ENCODE measurements at places on chromosomes 13 and 19.

DNA sequence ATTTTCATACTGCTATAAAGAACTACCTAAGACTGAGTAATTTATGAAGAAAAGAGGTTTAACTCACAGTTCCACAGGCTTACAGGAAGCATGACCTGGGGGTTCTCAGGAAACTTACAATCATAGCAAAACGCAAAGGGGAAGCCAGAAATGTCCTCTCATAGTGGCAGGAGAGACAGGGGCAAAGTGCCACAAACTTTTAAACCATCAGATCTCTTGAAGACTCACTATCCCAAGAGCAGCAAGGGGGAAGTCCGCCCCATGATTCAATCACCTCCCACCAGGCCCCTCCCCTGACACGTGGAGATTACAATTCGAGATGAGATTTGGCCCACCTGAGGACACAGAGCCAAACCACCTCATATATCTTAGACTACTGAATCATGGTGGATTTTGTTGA lies 198.7 kb downstream of the KCTD12 start:
- no peak for DNase-seq

DNA sequence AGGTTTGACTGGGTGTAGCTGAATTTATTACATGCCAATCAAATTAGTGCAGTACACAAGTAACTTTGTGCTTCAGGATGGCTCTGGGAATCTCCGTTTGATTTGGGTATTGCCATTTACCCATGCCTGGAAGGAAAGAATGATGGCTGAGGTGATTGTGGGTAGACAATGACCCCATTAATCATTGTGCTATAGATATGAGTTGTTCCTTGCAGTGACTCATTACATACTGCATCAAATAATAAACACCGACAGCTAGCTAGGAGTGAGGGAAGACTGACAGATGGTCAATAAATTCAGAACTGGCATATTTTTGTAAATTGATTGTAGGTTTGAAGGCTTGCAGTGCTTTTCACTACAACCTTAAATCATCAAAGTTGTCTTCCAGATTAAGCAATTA lies 1069.5 kb downstream of the DIAPH3 start:
- DNase-seq: no peak

- no peak for DNase-seq
Observed at GRCh38 chr13:41386211-41386610, 71.1 kb upstream of the RGCC start.

DNA sequence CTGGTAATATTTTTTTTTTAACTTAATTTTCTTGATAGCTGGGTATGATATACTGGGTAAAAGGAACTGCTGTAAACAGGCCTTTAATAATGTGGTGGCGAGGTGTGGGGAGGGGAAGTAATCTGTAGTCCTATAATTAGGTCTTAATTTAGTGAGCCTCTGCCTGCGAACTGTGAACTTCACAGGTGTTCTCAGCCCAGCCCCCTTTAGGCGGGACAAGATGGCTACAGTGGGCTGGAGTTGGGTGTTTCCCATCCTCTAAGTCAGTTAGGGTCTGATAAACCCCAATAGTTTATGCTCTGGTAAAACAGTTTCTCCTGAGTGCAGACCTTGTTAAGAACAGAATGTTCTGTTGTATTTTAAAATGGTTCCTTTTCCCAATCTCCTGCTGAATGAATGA lies 97.6 kb upstream of the SERP2 start:
- no peak for DNase-seq

- DNase-seq: no peak
Observed at GRCh38 chr13:19183676-19184075, 2.1 kb upstream of the TUBA3C start.

- DNase-seq: no peak
Observed at GRCh38 chr13:98575904-98576199, 1.1 kb downstream of the STK24 start.

DNA sequence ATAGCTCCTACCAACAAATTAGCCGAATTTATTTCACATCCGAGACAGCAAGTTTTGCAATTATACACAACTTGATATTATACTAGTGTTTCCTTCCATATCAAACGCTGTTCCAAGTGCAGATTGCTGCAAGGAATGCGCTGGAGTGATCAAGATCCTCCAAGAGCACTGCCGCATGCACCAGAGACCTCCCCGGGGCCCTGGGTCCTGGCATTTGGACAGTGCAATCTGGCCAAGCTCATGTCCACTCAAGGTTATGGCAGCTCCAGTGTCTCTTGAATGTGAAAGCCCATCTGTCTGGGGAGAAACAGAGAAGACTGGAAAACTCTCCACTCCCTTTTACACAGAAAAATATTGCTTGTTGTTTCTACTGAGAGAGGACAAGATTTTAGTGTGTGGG lies 111.9 kb downstream of the HSPH1 start:
- no peak for DNase-seq

DNA sequence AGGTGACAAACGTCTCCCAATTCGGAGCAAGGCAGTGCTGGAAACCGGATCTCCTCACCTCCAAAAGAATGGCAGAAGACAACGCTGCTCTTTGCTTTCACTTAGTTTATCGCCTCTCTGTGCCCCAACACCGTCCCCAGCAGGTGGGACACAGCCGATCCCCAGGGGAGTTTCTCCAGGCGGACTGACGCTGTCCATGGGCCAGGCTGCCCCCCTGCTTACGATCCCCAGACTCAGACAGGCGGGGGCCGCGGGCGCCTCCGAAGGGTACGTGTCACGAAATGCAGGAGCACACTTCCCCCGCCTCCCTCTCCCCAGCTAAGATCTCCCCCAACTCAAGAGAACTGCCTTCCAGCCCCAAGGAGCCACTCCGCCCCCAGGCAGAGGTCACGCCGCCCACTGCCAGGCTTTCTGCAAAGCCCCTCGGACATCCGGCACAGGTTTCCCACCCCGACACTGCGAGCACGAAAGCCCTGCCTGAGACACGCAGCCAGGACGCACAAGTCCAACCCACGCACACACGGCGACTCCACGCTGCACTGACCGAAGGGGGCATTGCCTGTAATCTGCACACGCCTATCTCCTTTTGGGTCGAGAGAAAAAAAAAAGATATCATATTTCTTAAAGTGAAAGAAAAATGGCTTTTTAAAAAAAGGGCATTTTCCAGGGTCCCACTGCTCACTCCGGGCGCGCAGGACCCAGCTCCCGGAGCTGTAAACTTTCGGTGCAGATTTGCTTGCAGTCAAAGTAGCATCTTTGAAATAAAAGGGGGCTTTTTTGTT lies 2.0 kb downstream of the SPRY2 start:
- no peak for DNase-seq

DNA sequence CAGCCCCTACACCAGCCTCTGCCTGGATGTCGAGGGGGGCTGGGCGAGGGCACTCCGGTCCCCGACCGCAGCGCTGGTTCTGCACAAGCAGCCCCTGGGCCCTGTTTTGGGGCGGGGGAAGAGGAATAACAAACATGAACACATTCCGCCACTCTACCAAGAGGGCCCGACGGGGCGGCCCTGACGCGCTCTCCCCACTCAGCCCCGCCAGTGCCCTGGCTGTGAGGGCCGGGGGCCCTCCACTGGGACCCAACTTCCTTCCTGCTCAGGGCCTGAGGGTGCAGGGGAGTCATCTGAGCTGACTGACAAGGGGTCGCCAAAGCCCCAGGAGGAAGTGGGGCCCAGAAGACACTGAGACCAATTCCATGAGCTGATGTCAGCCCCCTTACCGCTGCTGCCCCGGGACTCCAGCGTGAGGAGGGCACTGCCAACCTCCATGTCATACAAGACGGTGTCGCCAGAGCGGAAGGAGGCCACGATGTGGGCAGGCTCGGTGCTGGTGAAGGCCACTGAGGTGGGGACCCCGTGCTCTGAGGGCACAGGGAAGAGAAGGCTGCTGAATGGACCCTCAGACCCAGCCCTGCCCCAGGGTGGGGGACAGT lies 5.6 kb upstream of the PRKD2 start:
- DNase-seq: no peak

DNA sequence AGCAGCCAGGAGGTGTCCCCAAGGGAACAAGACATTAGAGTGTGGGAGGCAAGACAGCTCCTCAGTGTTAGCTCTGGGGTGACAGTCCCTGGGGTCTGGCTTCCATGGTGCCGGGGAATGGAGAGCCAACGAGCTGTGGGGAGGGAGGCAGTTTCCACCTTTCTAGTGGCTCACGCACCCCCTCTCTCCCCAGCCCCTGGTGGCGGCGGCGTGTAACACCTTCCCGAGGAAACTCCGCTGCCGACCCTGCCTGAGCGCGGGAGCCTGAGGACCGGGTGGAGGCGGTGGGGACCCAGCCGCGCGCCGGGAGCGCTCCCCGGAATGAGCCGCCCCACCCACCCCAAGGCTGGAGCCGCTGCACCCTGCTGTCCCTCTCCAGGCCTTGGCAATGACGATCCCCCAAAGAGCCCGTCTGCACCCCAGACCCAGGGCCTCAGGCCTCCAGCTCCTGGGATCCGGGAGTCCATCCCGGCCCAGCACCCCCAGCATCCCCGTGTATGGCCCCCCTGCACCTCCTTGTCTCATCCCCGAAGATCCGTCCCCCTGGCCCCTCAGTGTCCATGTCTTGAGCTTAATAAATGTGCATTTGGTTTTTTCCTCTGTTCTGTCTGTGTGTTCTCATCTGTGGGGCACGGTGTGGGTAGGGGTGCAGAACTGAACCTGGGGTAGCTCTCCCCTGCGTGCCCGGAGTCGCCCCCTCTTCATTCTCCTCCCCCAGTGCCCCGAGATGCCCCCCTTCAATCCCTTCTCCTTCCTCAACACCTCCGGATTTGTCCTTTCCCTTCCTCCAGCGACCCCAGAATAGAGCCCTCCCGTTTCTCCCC lies 622 bp upstream of the FXYD5 start:
- peak; percentile 78 for DNase-seq

GRCh38 chr13:66774046-66774445 lies 456.1 kb downstream of the PCDH9 start:
- no peak for DNase-seq

GRCh38 chr19:40702337-40703012 lies 12.0 kb upstream of the NUMBL start:
- no peak for DNase-seq

GRCh38 chr19:16234552-16235445 lies 37.1 kb downstream of the AP1M1 start:
- DNase-seq: no peak

GRCh38 chr19:13841086-13841961 lies 35.6 kb upstream of the NANOS3 start:
- DNase-seq: no peak

- no peak for DNase-seq
Observed at GRCh38 chr13:48939728-48940127, 36.0 kb upstream of the FNDC3A start.

DNA sequence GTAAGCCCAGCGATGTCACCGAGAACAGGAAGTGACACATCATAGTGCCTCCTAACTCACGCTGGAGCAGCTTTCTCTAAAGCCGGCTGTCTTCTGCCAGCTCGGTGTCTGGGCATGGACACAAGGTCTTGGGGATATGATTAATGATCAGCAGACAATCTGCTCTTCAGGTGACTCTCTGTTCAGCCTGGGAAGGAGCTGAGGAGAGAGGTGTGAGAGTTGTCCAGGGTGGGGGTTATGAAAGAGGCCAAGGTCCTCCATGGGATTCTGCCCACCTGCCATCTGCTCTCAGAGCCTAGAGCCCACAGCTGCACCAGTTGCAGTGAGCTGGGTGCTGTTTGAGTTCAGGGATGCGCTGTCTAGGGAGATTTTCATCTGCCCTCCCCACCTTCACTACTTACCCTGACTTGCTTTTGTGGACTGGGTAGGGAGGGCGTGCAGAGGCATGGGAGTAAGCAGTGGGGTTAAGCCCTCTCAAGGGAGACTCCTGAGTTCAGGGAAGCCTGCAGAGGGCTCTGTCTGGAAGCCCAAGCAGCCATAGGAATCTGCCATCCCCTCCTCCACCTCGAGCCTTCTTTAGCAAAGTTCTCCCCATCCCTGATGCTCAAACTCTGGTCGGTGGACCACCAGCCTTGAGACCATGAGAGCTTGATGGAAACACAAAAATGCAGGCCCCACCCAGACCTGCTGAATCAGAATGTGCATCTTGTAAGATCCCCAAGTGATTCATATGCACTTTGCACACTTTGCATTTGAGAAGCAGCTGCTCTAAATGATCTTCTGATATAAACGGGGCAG lies 539.7 kb downstream of the RFC3 start:
- DNase-seq: no peak

- no peak for DNase-seq
Observed at GRCh38 chr19:55379174-55379573, 2.5 kb downstream of the TMEM190 start.

DNA sequence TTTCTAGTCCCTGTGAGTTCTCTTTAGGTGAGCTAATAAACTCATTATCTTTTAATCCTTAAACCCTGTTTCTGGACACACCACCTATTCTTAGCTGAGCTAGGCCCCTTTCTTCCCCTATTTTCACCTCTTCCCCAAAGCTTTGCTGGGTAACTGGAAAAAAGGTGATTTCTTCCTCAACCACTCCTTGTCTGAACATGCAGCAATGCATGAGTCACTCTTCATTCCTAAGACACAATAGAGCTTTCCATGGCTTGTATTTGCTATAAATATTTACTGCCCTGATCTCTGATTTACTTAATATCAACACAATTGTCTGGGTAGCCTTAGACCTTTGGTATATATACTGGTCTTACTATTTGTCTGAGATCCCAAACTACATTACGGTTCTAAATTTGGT lies 370.9 kb downstream of the KLF5 start:
- no peak for DNase-seq

- peak; percentile 52 for DNase-seq
Observed at GRCh38 chr19:47729799-47730520, 15.4 kb upstream of the NOP53 start.

DNA sequence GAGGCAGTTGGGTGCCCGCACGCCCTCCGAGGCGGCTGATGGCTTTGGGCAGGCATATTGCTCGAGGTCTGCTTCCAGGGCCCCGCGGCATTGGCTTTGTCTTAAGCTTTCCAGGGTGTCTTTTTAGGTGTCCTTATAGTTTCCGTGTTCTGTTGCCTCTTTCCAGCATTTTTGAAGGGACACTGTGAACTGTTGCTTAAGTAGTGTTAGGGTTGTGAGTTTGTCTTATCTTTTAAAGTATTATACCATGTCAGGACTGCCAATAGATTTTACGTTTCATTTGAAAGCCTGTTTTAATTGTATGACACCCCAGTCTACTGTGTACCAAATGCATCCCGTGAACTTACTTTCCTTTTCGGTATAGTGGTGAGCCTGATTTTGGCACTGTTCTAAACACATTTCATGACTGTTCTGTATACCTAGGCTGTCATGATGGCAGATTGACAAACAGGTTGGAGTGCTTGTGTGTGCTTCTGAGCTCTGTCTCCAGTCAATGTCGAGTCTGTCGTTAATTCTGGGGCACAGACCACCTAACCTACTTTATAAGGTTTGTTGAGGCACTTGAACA lies 656 bp downstream of the PCCA start:
- DNase-seq: peak; percentile 22

- no peak for DNase-seq
Observed at GRCh38 chr13:20221772-20222171, 10.3 kb downstream of the GJB6 start.

DNA sequence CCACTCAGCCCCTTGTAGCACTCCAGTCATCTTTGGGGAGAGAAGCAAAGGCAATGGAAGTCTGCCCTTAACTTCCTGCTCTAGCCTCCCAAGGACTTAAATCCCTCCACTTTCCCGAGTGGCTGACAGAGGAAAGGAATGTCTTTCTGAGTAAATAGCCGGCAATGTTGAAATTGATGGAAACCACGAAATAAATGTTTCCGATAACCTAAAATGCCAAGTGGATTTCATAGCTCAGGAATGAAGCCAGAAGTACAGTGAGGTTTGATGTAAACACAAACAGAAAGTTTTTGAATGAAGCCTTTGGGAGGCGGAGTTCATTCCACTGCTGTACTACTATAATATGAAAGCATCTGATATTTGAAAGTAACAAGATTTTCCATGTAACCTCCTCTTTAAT lies 14.0 kb upstream of the TBC1D4 start:
- no peak for DNase-seq
